ENCODE measurements at places on chromosomes 3 and 15.

DNA sequence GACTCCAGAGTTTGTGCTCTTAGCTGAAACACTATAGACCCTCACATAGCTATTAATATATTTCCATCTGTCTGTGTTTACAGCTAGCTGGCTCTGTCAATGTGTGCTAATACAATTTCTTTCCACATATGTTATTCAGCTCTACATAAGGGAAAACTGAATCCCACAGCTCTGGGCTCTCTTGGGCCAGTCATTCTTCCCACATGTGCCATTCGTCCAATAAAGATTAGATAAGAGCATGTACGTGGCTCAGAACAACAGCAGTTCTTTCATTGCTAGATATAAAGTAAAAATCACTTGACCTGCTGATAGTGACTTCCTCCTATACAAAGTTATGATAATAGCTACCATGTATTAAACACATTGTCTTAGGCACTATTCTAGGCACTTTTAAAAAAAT, 2.8 kb upstream of the ILDR1 start:
- no peak for DNase-seq

- DNase-seq, result no peak
Measured at GRCh38 chr3:184710870-184711492, 883 bp downstream of the MAGEF1 start.

DNA sequence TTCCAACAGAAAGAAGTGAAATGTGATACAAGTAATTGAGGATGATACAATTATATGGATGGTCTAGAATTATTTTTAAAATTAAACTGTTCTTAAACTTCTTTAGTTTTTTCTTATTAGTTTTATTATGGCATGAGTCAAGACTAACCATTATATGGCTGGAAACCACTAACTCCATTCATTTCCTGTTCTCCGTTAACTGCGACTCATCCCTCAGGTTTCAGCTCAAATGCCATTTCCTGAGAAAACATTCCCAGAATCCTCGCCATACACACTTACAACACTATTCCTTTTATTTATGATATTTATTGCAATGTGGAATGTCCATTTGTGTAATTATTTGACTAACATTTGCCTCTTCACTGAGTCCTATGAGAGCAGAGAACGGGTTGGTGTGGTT, 394.1 kb downstream of the SOX2 start:
- no peak for DNase-seq

DNA sequence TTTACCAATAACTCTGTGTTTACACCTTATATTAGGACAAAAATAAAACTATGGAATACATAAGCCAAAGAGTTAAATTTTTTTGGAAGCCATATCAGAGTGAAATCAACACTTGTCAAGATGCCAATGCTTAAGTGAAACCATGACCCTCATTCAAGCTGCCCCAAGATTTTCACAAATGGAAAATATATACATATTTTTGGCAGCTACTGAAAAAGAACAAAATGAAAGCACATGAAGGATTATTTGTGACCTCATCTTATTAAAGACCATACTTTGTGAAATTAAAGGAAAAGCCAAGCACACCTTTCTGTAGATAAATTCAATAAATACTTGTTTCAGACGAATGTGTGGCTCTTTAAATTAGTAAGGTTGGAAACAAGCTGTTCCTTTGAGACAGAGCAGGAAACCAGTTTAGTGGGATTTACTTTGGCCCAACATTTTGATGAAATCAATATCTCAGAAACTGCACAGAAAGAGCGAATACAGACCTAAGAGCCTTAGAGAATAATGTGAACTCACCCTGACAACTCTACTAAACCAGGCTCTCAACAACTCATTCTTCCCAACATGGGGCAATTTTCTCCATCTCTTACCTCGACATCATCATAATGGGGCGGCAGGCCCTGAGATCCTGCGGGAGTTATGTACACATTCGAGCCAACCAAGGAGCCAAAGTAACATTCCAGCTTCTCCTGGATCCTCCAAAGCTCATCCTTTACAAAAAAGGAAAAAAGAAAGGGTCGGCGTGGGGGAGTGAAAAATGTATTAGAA, 11.1 kb downstream of the RIOX2 start:
- no peak for DNase-seq

DNA sequence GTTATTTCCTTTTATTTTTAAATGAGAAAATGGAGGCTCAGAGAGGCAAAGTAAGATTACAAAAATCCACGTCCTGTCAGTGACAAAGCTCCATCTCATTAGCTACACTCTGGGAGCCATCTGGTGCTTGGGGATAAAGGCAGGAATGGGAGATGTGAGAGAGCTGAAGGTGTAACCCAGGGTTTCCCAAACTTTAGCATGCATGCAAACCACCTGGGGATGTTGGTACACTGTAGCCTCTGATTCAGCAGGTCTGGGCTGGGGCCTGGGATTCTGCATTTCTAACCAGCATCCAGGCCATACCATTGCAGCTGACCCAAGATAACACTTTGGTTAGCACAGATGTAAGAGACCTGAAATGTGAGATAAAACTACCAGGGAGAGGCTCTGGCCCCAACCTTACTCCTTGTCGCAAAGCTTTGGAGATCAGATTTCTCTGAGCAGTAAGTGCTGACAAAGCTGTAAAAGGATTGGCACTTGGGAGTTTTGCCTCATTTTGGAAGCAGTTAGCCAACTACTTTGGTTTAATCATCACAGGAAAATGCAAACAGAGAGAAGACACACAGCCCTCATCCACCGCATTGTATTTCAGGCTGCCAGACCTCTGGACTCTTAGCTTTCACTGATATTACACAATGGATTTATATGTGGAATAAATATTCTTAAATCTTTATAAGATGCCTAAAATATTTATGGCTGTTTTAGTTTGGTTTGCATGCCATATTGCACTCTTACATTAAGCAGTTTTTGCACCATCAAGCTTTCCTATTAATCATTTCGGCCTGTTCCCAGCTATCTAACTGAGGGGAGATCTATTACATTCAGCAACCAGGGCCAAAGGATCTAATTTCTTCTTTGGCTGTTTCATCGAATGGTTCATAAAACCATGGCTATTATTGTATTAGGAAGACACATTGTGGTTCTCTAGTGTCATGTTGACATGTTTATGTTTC, 263.0 kb downstream of the EBLN2 start:
- no peak for DNase-seq

DNA sequence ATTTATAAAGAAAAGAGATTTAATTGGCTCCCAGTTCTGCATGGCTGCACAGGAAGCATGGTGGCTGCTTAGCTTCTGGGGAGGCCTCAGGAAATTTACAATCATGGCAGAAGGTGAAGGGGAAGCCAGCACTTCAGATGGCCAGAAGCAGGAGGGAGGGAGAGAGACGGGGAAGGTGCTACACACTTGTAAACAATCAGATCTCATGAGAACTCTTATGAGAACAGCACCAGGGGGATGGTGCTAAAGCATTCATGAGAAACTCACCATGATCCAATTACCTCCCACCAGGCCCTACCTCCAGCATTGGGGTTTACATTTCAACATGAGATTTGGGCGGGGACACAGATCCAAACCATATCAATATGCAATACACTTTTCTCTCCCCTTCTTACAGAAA, 73.7 kb downstream of the ECT2 start:
- DNase-seq, result no peak

DNA sequence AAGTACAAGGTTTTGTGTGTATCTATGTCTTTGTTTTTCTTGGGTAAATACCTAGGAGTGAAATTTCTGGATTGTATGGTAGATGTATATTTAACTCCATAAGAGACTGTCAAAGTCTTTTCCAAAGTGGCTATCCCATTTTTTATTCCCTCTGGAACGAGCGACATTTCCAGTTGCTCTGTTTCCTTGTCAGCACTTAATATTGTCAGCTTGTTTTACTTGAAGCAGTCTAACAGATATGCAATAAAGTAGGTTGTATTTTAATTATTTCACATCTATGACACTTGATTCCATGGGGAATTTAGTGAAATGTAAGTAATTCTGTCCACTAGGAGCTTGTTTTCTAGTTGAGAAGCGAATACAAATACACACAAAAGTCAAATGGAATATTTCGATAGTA, 18.5 kb upstream of the BNIP2 start:
- no peak for DNase-seq

DNA sequence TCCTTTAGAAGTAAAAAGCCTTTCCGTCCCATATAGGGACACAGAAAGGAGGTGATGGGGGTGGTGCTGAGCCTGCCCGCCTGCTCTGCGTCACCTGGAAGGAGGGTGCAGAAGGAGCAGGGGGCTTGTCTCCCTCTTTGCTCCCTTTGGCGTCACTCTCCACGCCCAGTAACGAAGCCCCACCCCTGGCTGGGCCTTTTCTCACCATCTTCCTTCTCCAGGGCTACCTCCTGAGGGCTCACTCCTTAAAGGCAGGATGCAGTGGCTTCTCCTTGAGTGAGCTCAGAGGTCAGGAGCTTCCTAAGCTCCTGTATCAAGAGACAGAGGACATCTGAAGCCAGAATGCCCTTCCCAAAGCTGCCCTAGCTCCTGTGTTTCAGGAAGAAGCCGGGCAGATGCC, 31.5 kb downstream of the SLCO3A1 start:
- no peak for DNase-seq

- no peak for DNase-seq
Measured at GRCh38 chr3:9810846-9811245, 784 bp downstream of the TTLL3 start.

DNA sequence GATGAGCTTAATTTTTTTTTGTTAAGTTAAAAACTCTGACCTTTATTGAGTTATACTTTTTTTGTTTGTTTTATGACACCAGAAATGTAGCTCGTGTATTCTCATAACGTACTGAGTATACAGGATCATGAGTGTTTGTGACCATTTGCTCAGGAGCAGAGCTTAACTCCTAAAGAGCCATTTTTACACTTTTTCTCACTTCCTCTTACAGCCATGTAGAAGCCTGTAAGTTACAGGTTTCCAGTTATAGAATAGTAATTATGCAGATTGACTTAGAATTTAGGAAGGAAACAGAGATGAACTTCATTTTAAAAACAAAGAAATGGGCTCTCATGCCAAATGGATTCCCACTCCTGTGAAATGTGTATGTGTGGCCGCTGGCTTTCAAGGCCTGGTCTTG, 151.7 kb downstream of the MCTP2 start:
- no peak for DNase-seq

DNA sequence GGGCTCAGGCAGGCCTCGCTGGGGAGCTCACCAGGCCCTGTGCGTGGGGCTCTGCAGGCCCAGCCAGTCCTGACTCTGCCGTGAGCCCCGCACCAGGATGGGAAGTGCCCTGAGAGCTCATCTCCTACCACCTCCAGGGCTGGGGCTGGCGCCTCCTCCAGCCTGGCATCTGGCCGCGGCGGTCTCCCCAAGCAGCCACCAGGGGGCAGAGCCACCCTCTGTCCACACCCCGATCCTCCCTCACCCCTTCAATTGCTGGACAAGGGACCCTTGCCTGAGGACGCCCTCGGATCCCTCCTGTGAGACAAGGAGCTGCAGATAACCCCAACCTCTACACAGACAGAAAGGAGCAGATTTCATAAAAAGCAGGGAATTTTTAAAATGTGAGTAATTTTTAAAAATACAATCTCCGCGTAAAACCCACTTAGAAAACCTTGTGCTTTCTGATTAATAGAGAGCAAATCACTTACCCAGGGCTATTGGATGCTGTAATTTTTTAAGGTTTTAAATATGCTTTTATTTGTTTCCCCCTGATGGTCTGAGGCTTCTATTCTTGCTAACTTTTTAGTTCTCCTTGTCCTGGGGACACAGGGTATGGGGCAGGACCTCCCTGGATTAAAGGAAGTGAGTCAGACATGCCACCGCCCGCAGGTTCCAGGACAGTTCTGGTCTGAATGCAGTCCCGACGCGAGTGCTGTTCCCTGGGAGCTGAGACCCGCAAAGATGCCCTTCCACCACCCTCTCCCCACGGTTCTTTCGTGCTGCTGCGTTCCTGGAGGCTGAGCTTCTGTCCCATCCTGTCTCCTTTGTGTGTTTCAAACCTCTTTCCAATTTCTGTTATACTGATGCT, 52.3 kb upstream of the CHRNA7 start:
- DNase-seq, result peak; percentile 75

DNA sequence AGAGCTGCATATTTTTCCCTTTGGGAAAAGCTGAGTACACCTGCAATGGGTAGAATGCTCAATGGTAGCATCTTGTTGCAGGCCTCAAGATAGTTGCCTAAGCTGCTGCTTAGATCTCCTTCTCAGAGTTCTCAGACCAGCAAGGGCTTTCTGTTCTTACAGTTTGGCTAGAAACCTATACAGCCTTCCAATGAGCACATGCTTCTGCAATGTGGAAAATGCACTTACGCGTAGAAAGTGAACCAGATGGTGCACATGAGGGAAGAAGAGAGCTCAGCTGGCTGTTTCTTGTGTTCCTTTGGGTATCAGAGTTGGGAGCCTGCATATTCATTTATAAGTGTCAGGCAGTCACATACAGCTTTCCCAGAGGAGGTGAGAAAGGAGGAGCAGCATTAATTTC, 136.4 kb downstream of the B3GALNT1 start:
- no peak for DNase-seq

DNA sequence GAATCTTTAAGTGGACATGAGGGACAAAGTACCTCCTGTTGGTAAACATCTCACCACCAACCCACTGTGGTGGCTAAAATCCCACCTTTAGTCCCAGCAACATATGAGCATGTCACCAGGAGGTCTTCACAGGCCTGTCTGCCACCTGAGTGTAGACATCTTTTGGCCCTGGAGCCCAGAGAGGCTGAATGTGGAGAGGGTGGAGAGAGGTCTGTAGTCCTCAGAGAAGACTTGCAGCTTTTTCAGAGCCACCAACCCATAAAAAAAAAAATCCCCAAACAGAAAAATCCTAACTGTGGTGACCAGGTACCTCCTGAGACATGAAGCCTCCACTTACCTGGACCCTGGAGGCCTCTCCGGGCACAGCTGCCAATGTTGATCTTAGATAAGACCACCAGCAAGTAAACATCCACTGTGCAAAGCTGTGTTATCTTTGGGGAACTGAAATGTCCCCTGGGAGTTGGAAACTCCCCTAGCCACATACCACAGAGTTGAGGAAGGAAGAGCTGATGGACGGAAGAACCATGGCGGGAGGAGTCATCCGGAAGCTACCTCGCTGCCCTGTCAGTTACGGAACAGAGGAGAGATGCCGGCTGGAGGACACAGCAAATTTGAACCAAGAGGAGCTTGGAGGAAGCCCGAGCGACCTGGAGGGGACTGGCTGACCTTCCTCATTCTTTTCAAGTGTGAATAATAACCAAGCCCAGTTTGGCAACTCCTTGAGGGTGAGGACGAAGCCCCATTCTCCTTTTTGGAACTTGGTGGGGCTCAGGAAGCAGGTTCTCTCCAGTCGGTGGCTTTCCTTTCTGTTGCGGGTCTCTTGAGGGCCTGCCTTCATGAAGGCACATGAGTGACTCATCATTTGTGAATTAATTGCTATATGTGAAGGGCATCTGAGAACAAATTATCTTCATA, at the start of gene GHRL:
Gene GHRL, minus strand, starts transcription at position 443 of the 915 bp plus-strand sequence. CDS start 2,767 bp downstream, outside the sequence.
- no peak for DNase-seq

DNA sequence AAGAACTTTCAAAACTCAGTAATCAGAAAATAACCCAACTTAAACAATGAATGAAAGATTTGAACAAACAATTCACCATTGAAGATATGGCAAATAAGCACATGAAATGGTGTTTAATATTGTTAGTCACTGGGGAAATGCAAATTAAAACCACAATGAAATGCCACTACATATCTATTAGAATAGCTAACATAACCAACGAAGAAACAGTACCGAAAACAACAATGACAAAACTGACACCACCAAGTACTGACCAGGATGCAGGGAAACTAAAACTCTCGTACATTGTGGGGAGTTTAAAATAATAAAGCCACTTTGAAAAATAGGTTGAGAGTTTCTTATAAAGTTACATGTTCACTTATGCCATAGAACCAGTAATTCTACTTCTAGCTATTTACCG, 69.1 kb downstream of the KBTBD8 start:
- DNase-seq, result no peak

GRCh38 chr3:133939463-133939835, 43.8 kb upstream of the RAB6B start:
- no peak for DNase-seq

- no peak for DNase-seq
Measured at GRCh38 chr15:99963976-99964375, 230.7 kb upstream of the LYSMD4 start.
